Activated T-cell treated with anti-CD3 and anti-CD28 coated beads, Interleukin-2, amount 50 U/mL, for 1 hour (primary cell): ENCODE measurements at places on chromosomes 12 and 14.

DNA sequence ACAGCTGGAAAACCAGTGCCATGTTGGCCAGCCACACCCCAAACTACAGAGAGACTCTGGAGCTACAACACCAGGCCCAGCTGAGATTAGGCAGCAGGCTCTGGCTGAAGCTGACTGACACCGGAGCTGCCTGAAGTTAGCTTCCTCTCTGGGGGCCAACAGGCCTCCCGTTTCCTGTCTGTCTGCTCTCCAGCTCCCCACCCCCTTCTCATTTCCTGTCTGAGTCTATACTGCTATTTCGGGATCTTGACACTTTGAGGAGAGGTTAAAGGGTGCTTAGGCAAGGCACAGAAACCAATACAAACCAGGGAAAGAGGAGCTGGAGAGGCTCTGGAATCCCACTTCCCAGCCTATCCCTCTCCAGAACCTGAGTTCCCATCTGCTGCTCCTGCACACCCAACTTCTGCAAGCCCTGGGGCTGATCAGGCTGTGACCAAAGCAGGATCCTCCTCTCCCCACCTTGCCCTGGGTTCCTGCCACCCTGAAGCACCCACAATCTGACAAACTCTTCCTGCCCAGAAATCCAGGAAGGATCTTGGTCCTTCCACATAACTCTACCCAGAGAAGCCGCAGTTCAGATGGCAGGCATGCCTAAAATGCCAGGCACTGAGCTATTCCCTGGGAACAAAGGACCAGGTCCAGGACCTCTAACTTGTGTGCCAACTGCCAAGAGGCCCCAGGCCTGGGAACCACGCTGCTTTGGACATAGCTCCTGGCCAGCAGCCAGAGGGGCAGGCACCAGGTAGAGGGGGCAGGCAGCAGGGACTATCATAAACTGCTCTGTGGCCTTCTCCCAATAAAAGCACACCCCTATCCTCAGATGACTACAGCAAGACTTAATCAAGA, 39.9 kb downstream of the PRPF40B start:
- peak; percentile 72 for DNase-seq

- no peak for DNase-seq
Measured at GRCh38 chr12:123996581-123996980, 23.6 kb downstream of the ZNF664 start.

- DNase-seq, result no peak
Measured at GRCh38 chr14:39491134-39491571, 58.9 kb upstream of the FBXO33 start.

DNA sequence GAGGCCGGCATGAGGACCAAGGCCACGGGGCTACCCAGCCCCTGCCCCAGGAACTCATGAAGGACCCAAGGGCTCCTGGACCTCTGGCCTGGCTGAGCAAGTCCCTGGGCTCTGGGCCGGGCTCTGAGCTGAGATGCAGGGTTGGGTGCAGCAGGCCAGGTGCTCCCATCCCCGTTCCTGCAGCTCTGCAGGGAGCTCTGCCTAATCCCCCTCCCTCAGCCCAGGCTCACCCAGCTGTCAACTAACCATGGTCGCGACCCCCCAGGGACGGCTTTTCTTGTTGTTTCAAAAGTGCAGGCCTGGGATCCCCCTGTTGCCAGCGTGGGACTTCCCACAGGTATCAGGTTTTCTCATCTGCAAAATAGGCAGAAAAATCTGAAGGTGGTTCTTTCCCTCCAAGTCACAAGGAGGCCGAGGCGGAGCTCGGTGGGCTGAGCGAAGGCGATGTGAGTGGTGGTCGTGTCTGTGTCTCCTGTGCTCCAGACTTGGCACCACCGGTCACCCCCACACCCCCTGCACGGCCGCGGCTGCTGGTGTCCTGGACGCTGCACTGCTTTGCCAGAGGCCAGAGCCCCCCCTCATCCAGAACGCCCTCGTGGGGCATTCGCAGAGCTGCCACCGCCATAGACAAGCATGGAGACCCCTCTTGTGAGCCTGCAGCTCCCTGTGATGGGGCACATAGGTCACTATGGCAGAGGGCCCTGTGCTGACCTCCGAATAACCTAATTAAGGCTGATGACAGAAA, 22.5 kb upstream of the GALNT9 start:
- no peak for DNase-seq

GRCh38 chr14:74368026-74368425, 19.8 kb downstream of the VRTN start:
- DNase-seq, result no peak

DNA sequence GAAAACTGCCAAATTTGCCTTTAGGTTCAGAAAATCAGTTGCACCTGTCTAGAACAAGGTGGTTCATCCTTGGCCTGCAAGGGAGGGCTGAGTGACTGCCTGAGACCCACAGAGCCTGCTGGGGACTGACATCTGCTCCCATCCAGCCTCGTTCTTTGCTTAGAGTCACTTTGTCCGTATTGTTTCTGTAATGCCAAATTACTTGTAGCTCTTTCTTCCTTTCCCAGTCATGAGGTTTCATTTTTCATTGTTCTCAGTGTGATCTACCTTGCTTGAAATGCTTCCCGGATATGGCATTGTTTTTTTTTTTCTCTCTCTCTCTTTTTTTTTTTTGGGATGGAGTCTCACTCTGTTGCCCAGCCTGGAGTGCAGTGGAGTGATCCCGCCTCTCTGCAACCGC, 21.3 kb downstream of the TSPAN9 start:
- no peak for DNase-seq

DNA sequence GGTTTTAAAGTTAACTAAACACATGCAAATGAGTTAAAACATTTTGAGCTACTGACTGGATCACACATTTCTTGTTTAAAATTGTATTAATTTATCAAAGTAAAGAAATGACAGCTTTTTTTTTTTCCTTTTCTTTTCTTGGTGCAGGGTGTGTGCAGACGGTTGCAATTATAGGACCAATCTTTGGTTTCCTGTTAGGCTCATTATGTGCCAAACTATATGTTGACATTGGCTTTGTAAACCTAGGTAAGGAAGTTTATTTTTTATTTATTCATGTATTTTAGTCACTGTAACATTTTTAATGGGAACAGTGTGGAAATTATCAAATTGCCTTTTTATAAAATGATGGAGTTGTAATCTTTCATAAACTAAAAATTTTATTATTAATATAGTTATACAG, 21.9 kb downstream of the SLCO1C1 start:
- DNase-seq, result no peak

- no peak for DNase-seq
Measured at GRCh38 chr14:26175658-26176057, 422.2 kb downstream of the NOVA1 start.

DNA sequence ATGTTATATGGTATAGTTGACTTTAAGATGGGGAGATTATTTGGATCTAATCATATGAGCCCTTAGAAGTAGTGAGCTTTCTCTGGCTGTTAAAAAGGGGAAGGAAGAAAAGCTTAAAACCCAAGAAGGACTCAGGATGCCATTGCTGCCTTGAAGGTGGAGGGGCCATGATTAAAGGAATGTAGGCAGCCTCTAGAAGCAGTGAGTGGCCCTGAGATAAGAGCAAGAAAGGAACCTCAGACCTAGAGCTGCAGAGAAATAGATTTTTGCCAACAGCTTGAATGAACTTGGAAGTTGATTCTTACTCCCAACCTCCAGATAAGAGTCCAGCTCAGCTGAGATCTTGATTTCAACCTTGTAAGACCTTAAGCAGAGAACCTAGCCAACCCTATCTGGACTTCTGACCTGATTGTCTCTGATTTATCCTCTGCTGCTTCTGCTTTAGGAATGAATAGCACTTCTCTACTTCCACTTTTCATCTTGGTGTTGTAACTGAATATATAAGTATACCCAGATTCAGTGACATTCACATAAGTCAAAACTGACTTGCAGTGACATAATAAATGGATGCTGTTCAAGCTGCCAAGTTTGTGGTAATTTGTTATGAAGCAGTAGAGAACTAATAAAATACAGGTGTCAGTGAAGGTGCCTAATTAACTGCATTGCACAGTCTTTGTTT, 33.5 kb downstream of the RAD51B start:
- no peak for DNase-seq

GRCh38 chr12:11822081-11822834, 172.8 kb downstream of the ETV6 start:
- peak; percentile 37 for DNase-seq

- DNase-seq, result no peak
Measured at GRCh38 chr12:96571101-96571862, 81.9 kb downstream of the CFAP54 start.

GRCh38 chr12:85956081-85956480, 82.0 kb downstream of the NTS start:
- no peak for DNase-seq

DNA sequence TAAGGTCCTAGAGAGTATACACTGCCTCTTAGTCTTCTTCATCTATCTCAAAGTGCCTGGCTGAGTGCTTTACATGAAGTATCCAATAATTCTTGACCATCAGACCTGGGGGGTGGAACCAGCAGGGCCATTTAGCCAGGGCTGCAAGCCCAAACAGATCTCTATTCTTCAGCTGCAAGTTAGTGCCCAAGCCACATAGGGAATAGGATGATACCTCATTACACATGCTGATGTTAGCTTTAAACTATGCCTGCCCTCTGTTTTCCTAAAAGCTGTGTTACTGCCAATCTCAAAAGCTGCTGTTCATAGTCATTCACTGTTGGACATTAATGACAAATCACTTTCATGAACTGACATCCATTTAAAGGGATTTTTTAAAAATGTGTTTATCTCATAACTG, 16.7 kb upstream of the IFNG start:
- DNase-seq, result no peak

DNA sequence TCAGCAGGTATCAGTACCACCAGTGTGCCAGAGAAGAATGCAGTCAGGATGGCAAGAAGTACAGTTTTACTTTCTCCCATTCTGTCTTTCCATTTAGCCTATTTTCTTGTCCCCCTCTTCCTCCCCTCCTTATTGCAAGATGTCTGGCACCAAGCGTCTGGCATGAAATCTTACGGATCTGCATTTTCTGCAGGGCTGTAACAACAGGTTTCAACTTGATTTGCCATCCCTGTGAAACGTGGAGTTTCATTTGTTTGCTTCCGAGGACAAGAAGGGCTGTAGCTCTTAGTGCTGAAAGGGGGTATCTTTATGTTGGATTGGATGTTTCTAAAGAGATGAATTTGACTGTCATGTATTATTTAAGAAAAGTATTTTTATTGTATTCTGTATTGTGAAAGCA, 1110.6 kb downstream of the BCL11B start:
- DNase-seq, result no peak

DNA sequence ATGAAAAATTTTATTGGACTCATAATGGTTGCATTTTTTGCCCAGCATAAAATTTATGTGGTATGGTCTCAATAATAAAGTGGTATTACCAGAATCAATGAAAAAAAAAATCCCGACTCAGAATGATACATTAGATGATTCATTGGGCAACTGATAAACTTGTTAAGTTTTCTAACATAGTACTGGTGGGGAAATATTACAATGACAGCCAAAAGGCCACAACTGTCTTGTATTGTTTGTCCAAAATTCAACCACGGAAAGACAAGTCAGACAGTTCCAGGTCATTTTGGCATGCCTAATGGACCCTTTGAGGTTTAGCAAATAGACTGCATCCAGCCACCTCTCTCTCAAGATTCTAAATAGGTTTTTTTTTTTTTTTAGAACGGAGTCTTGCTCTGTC, 70.5 kb upstream of the TRIM9 start:
- no peak for DNase-seq

DNA sequence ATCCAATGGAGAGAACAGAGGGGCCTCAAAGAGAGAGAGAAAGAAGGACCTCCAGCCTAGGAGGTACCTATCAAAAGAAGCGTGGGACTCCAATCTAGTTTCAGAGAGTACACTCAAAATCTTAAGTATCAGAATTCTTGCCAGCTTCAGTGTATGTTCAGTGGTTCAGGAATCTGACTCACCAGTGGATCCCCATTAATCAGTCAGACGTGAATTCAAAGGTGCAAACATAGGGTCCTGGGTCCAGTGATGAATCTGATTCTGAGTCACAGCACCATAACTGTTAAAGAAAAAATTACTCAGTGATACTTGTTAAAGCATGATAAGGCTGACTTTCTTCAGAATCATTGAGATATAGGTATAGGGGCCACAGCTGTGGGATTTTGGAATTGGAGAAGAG, 33.2 kb downstream of the ETNK1 start:
- no peak for DNase-seq

DNA sequence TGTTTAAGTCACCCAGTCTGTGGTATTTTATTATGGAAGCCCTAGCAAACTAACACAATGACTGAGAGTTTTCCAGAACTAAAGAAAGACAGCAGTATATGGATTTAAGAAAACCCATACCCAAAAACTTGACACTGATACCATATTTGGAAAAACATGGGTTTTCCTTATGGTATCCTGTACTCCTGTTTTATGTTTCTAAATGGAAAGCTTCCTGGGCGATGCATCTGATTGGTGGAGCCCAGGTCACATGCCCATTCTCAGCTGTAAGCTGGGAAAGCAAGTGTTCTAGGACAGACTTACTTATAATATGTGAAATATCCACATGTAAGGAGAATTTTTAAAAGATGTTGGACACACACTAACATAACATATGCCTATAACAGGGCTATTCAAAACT, 4.5 kb upstream of the RNASE4 start:
- no peak for DNase-seq

DNA sequence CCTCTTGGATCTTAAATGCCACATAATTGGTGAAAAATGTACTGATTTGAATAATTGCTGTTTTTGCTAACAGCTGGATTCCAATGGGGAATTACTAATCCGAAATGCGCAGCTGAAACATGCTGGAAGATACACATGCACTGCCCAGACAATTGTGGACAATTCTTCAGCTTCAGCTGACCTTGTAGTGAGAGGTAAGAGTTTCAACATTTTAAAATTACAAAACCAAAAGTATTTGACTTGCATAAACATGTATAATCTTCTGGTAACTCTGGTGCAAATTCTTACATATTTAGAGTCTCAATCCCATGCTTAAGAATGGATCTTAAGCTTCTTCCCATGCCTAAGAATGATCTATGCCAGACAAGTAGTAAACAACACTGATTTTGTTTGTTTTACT, 229.1 kb upstream of the PDZRN4 start:
- DNase-seq, result no peak
